T-helper 1 cell treated with Interleukin-12 subunit alpha and Interleukin-12 subunit beta and Interleukin-4 antibody, amounts not matched to agents 30 ng/mL and 1 ng/mL, for 36 hours (primary cell): ENCODE measurements at places on chromosomes 7 and 10. TPM values are rescaled to one million over a fixed set of nuclear protein-coding genes. Genes with fewer than 3 reads are reported as not detected.

The PON1 gene
- total RNA-seq: not detected in 2 replicates

The INA gene
- 0.54 and 0.64 TPM in 2 replicates for total RNA-seq

The DPYSL4 gene
- total RNA-seq: 22.5 and 24.0 TPM in 2 replicates

The ZMYND11 gene
- 29.3 and 32.8 TPM in 2 replicates for total RNA-seq

The CYP2C9 gene
- not detected in 2 replicates for total RNA-seq

The PAX4 gene
- not detected in 2 replicates for total RNA-seq

The SCRN1 gene
- 1.0 TPM in 2 replicates for total RNA-seq

The AKR1B15 gene
- not detected in 2 replicates for total RNA-seq

The PNLIPRP1 gene
- not detected in 2 replicates for total RNA-seq

The PRDX3 gene
- total RNA-seq: 127 TPM in 2 replicates

The CALCR gene
- not detected in 2 replicates for total RNA-seq

The CPED1 gene
- 0.15 TPM in 1 of 2 replicates, not detected in the other for total RNA-seq

The GDF2 gene
- total RNA-seq: not detected in 2 replicates

The FOXI2 gene
- not detected in 2 replicates for total RNA-seq

The PTPN20 gene
- 0.20 and 0.41 TPM in 2 replicates for total RNA-seq

The ASB15 gene
- total RNA-seq: not detected in 2 replicates

The BTBD16 gene
- total RNA-seq: not detected in 2 replicates

The TDRD1 gene
- total RNA-seq: 0.05 and 0.10 TPM in 2 replicates

The GARIN1A gene
- total RNA-seq: 1.5 and 3.4 TPM in 2 replicates

The ZNF117 gene
- 6.5 and 6.8 TPM in 2 replicates for total RNA-seq

The GNAT3 gene
- not detected in 2 replicates for total RNA-seq

The MPP7 gene
- total RNA-seq: 3.2 and 3.6 TPM in 2 replicates

The ASB13 gene
- total RNA-seq: 4.9 and 6.3 TPM in 2 replicates

The CYP26A1 gene
- not detected in 2 replicates for total RNA-seq

The TMEM236 gene
- total RNA-seq: 0.02 and 0.07 TPM in 2 replicates

The CYP2C8 gene
- 0.22 TPM in 1 of 2 replicates, not detected in the other for total RNA-seq

The TSPAN15 gene
- total RNA-seq: 12.0 and 12.8 TPM in 2 replicates

The FEZF1 gene
- total RNA-seq: not detected in 2 replicates

The LAMTOR4 gene
- total RNA-seq: 150 and 161 TPM in 2 replicates

The MSMB gene
- total RNA-seq: not detected in 2 replicates

The VWA2 gene
- not detected in 2 replicates for total RNA-seq

The PPP1R17 gene
- total RNA-seq: not detected in 2 replicates

The PDE1C gene
- total RNA-seq: not detected in 2 replicates

The AGMO gene
- not detected in 2 replicates for total RNA-seq

The FERD3L gene
- total RNA-seq: not detected in 2 replicates

The ZPBP gene
- not detected in 2 replicates for total RNA-seq

The MEOX2 gene
- total RNA-seq: not detected in 2 replicates

The NUTM2E gene
- 0.20 TPM in 1 of 2 replicates, not detected in the other for total RNA-seq

The FXYD4 gene
- not detected in 2 replicates for total RNA-seq

The GIMAP7 gene
- 291 and 306 TPM in 2 replicates for total RNA-seq

The AKR1C4 gene
- not detected in 2 replicates for total RNA-seq

The TOMM7 gene
- total RNA-seq: 224 and 246 TPM in 2 replicates

The SLC26A5 gene
- total RNA-seq: not detected in 2 replicates

The CCL24 gene
- not detected in 2 replicates for total RNA-seq

The LEP gene
- total RNA-seq: not detected in 2 replicates

The TMEM273 gene
- 11.1 and 11.2 TPM in 2 replicates for total RNA-seq

The TBX20 gene
- 0.22 and 0.25 TPM in 2 replicates for total RNA-seq

The EPHB6 gene
- total RNA-seq: 6.4 and 7.8 TPM in 2 replicates

The NRF1 gene
- 25.2 and 28.1 TPM in 2 replicates for total RNA-seq

The GCK gene
- 0.15 TPM in 1 of 2 replicates, not detected in the other for total RNA-seq

The STEAP1B gene
- 0.39 and 0.41 TPM in 2 replicates for total RNA-seq

The CUBN gene
- 0.39 and 1.4 TPM in 2 replicates for total RNA-seq
